ENCODE measurements at places on chromosomes 12 and 14.

- no peak for DNase-seq
These were observed 116.3 kb downstream of the TMX1 start for GRCh38 chr14:51356381-51356780.

DNA sequence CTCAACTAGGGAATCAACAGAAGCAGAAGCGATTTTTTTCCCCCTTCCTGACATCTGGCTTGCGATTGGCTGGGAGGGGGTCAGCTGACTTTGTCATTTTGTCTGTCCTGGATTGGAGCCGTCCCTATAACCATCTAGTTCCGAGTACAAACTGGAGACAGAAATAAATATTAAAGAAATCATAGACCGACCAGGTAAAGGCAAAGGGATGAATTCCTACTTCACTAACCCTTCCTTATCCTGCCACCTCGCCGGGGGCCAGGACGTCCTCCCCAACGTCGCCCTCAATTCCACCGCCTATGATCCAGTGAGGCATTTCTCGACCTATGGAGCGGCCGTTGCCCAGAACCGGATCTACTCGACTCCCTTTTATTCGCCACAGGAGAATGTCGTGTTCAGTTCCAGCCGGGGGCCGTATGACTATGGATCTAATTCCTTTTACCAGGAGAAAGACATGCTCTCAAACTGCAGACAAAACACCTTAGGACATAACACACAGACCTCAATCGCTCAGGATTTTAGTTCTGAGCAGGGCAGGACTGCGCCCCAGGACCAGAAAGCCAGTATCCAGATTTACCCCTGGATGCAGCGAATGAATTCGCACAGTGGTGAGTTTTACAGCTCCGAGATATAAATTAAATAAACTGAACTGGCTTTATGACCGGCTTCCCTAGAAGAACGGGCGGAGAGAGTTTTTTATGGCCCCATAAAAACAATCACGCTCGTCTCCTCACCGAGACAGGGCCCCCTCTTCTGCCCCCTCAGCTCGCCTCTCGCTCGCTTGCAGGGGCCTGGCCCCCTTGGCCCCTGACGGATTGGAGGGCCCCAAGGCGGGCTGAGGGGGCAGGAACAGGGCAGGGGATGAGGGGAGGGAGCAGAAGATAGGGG, at the start of gene HOXC6:
TSS of gene HOXC6 (plus strand) at position 127 of the 888 bp plus-strand sequence. CDS start at position 209, 82 bp downstream.
- no peak for DNase-seq

DNA sequence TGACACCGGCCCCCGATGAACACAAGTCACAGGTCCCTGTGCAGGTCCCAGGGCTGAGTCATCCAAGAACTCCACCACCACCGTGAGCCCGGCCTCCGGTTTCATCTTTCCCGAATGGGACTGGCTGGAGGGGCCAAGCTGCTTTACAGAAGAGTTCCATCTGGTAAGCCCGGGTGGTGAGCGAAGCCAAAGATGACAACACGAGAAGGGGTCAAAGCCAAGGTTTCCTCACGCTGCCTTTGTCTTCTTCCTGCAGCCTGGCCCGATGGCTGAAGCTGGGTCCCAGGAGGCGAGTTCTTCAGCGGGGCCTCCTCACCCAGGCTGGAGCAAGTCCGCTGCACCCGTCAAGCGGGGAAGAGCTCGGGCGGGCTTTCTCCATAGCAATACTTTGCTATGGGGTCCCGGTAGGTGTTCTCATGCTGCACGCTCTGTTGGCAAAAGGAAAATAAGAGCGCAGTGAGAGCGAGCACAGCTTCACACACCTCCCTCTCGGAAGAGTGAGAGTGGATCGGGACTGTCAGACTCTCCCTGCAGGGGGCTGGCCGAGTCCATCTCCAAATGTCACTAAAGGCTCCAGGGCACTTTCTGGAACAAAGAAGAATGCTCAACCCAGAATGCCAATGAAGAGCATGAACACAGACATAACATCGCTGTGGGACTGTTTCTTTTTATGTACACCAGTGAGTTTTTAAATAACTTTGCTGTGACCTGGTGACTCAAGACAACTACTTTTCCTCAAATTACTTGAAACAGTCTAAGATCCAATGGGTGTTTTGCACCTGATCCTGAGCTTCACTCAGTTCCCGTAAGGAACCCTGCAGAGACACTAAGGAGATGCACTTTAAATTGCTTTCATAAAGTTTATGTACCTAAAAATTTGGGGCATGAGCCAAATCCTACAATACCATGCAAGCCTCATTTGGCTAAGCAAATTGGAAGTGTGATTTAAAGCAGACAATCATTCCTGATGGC, 20.1 kb downstream of the SPRING1 start:
- DNase-seq: no peak

DNA sequence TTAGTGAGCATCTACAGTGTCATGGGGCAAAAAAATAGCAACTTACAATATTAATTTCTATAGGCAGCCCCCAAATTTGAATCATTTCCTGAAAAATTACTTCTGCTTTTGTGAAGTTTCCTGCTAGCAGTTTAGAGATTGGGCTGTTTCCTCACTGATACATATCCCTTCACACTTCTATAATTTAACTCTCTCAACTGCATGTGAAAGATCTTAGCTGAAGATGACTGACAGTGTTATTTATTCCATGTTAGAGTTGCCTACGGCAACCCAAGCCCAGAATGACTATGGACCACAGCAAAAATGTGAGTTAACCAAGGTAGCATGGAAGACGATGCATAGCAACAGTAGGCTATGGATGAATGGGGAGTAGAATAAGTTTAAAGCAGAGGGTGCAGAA, at the start of gene KLRG1:
TSS of gene KLRG1 (plus strand) at position 134 of the 400 bp plus-strand sequence. CDS start at position 224, 90 bp downstream.
- DNase-seq: no peak

- DNase-seq: no peak
These were observed 51.5 kb upstream of the RASSF3 start for GRCh38 chr12:64558754-64559153.

- no peak for DNase-seq
These were observed 88.3 kb downstream of the KIF26A start for GRCh38 chr14:104226421-104227383.

DNA sequence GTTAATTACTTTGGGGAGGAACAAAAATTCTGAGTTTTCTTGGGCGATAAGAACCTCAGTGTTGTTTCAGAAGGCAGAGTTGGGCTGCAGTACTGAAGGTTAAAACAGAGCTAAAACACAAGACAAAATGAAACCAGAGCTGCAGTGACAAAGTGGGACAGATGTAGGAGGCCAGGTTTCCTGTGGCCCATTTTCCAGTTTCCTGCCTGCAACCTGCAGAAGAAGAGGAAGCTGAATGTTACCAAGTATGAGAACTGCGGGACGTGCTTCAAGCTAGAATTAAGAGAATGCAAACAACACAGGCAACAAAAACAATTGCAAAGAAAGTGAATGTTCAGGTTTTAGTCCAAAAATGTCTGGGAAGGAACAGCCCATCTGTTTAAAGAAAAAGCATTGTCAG, 17.8 kb downstream of the ELK3 start:
- DNase-seq: no peak

GRCh38 chr14:89394972-89395371, 22.1 kb downstream of the FOXN3 start:
- DNase-seq: no peak

GRCh38 chr14:38546932-38547551, 291.1 kb upstream of the CLEC14A start:
- no peak for DNase-seq

- DNase-seq: no peak
These were observed 7.7 kb upstream of the NCKAP1L start for GRCh38 chr12:54489857-54490256.

GRCh38 chr12:120866108-120866507, 38.0 kb downstream of the SPPL3 start:
- no peak for DNase-seq

DNA sequence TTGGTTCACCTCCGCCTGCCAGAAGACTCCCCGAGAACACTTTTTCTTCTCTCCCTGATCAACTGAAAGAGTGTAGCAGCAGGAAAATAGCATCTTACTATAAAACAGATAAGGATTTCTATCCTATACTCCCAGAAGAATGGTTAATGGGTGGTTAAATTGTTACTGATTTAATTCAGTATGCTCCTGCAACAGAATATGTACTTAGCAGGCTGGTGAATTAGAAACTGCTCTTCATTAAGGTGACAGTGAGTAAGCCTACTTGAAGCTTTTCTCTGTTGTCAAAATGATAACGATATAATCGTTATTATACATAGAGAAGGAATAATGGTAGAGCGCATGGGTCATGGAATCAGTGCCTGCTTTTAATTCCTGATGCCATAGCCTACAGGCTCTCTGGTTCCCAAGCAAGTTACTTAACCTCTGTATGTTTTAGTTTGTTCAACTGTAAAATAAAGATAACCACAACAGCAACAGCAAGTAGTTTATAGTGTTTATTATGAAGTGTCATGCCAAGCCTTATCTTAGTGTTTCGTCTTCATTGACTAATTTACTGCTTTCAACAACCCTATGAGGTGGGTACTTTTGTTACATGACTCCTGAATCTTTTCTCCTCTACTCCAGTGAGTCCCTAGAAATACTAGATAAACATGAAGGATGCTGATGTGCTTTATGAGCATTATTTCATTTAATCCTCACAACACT, 392.6 kb downstream of the CCDC91 start:
- no peak for DNase-seq

GRCh38 chr12:106300761-106301160, 1.8 kb upstream of the TCP11L2 start:
- no peak for DNase-seq

DNA sequence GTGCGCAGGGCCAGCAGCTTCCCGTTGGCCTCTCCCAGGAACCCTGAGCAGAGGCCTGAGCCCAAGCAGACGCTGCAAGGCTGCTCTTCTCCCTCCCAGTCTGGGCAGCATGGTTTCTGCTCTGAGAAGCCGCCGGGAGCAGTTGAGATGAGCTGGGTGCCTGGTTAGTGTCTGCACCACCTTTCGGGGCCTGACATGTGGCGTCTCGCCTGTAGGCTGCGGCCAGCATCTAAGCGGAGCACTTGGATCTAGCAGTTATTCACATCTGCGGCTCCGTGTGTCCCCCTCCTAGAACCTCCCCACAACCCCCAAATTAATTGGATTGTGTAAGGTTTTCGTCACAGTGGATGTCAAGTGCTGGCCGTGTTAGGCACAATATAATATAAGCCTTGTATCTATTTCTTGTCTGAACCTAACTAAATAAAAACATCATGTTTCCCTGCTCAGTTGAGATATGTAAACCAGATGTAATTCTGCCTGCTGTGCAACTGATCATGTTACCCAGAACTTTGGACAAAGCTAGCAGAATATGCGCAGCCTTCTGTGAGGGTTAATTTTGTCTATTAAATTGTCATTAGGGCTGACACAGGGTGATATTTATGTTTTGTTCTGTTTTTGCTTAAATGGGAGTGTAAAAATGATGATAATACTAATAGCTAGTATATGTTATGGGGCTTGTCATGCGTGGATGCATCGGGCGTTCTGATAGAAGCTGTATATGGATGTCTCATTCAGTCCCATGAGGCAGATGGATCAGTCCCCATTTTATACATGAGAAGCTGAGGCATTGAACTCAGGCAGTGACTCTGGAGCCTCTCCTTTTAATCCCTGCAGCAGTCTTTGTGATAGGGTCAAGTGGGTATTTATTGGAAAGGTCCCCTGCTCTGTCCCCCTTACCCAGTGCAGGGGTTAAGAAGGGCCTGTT, 45.8 kb downstream of the ELK3 start:
- no peak for DNase-seq

- no peak for DNase-seq
These were observed 13.8 kb upstream of the ADSS1 start for GRCh38 chr14:104710071-104710735.

DNA sequence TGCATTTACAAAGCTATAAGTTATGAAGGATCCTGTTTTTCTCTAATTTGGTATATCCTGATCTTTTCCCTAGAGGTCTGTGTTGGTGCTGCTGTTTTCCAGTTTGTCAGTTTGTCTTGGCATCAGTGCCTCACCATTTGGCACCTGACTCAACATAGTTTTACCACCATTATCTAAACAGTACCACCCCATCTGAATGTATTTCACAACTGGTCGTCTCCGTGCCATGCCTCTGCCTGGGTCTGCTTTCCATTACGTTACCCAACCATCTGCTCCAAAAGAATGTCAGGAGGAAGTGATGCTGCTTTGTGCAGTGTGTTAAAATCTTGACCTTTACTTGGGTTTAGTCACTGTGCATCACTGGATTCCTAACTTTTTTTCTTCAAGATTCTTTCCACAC, 129.3 kb upstream of the RASSF8 start:
- DNase-seq: peak; percentile 96

- peak; percentile 57 for DNase-seq
These were observed 877 bp downstream of the BAG5 start for GRCh38 chr14:103561381-103562178.

DNA sequence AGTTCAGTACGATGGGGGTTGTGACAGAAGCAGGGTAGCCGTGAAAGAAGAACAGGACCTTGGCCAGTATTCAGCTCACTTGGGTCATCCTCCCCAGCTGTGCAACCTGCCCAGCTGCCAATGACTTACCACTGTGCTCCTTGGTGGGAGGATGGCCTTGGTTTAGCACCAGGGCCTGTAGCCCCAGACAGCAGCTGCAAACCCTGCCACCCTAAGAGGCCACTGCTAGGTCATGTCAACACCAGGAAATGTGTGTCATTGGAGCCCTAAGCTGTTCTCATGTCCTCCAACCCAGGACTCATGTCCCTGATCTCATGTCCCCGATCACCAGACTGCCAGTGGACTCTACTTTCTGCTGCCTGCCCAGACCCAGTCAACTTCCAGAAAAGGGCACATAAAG, 3.0 kb upstream of the CRACR2A start:
- no peak for DNase-seq

DNA sequence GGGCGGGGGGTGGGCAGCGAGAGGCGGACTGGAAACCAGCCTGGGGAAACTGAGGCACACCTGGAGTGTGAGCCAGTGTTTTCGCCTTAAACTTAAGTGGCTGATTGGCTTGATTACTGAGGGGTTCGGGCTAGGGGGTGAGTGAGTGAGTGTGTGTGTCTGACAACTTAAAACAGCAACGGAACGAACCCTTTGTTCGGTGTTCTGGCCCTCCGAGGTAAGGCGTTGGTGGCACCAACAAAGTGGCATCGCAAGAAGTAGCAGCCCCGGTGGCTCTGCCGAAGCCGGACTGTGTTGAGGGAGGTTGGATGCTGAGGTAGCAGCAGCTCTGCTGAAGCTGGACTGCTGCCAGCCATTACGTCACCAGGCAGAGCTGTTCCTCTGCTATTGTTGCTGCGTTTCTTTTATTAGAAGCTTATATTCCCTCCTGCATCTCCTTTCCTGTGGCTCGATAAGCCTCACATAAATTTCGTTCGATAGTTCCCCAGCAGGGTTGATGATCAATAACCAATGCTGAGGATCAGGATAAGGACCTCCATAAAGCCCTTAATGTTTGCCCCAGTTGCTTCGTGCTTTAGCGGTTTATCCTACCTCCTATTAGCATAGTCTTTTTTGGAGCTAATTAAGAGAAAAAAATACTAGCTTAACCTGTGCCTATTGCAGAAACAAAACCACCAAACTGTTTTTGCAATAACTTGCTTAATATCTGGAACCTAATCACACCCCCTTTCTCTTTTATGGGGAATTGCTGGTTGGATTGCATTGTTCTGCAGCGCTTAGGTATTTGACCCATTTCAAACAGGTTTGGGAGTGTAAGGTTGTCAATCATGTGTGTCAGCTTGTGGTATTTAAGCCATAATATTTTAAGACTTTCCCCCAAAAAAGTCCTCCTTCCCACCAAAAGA, 1.3 kb downstream of the GPR137C start:
- DNase-seq: peak; percentile 86

GRCh38 chr14:67493092-67493717, 4.7 kb upstream of the TMEM229B start:
- DNase-seq: no peak

GRCh38 chr12:14824012-14824634, 10.1 kb upstream of the SMCO3 start:
- peak; percentile 17 for DNase-seq

GRCh38 chr12:88247241-88247643, 105.1 kb downstream of the TMTC3 start:
- DNase-seq: peak; percentile 92

Data from EL (cell line).